ENCODE measurements at places on chromosomes 3 and 15. TPM values are rescaled to one million over a fixed set of nuclear protein-coding genes. Genes with fewer than 3 reads are reported as not detected.

GRCh38 chr3:42061713-42062380 is 29.3 kb upstream of the TRAK1 start:
- DNase-seq: no peak

The SAMMSON gene
- not detected for polyA plus RNA-seq

The PPM1L gene
- polyA plus RNA-seq: 8.9 TPM

DNA sequence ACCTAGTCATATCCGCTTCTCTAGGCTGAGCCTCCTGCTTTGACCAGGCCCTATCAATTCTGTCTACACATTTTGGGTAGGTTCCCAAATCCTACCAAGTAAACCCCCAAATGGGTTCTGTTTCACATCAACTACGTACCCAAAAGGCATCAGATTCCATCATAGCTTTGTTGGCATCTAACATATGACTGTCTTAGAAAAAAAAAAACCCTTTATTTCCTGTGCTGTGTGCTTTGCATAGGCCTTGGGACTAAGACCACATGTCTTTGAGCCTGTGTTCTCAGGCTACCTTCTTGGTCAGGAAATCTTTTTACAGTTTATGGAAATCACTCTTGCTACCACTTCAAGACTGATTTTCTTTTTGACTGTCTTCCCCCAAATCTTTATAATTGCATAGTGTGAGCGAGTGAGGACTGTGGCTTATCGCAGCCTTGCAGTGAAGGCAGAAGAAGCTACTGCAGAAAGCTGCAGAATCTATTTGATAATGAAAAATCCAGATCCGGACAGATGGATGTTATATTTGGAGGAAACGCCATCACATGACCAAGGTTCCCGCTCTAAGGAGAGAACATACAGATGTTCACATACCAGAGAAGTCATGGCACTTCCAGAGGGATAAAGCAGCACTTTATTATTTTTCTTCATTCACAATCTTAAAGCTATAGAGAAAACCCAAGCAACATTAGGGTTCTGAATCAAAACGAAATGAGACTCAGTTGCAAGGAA is 111.2 kb downstream of the EOMES start:
- no peak for DNase-seq

DNA sequence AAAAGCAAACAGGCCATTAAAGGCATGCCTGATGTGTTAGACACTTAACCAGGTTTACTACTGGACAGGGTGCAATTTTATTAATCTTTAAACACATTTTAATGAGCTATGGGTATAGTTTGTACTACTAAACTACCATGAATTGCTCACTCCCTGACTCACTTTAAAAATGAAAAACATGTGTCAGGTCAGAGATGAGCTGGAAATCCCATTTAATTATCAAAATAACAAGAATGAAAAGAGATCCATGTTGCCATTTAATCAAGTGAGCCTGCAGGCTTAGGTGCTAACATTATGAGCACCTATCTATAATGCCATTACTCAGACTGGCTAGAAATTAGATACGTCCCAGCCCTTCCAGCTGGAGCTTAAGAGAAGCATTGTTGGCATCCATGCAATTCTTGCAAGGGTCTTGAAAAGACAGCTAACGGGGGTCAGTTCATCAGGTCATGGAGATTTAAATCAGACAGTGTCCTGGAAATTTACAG is 224.4 kb downstream of the THRB start:
- DNase-seq: no peak

The MESP1 gene
- polyA plus RNA-seq: 1.0 TPM

GRCh38 chr3:55435491-55435890 is 51.6 kb downstream of the WNT5A start:
- no peak for DNase-seq

DNA sequence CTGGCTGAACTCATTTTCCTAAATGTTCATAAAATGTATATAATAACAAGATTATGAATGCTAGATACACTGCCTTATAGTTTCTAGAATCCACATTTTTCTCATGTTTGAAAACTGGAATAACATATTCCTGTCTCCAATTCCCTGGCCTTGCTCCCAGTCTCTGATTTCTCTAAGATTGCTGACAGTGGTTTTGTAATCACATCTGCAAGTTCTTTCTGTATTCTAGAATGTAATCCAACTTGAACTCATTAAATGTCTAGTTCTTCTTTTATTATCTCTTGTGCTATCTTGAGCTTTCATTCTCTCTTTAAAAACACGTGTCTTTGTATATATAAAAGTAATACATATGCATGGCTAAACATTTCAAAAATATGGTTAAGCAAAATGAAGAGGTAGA is 215.2 kb upstream of the ADAMTS9 start:
- no peak for DNase-seq

DNA sequence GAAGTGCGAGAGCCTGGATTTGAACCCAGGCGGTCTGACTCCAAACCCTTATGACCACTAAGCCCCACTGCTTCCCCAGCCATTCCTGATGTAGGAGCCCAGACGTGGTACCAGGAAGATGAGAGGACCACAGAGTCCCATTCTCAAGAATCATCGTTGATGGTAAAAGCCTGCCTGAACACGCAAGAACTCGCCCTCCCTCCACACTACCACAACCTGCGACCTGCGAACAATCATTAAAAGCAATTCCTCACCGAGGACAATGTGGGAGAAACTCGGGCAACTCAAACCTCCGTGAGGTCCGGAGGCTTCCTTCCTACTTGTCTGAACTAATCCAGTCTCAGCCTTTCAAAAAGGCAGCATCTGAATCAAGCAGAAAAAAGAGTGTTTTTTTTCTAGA is 10.3 kb downstream of the MAGI1 start:
- no peak for DNase-seq

DNA sequence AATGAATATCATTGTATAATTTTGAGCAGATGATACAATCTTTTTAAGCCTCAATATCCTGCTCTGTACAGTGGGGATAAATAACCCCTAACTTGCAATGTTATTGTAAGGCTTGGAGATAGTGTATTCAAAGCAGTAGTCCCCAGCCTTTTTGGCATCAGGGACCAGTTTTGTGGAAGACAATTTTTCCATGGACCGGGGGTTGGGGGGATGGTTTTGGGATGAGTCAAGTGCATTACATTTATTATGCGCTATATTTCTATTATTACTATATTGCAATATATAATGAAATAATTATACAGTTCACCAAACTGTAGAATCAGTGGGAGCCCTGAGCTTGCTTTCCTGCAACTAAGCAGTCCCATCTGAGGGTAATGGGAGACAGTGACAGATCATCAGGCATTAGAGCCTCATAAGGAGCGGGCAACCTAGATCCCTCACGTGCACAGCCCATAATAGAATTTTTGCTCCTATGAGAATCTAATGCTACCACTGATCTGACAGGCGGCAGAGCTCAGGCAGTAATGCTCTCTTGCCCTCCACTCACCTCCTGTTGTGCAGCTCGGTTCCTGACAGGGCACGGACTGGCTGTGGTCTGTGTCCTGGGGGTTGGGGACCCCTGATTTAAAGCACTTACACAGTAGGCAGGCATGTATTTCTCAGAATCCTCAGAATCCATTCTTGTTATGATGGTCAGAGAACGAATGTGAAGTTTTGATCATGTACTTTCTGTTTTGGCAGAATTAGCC is 102.2 kb downstream of the PTPRG start:
- DNase-seq: no peak

GRCh38 chr3:127226946-127227842 is 34.3 kb downstream of the PRR23E start:
- DNase-seq: no peak

The EMC7 gene
- polyA plus RNA-seq: 96.4 TPM

GRCh38 chr3:61439122-61439458 is 122.3 kb upstream of the PTPRG start:
- DNase-seq: no peak

- DNase-seq: no peak
Observed at GRCh38 chr3:143955113-143955512, 16.5 kb upstream of the DIPK2A start.

DNA sequence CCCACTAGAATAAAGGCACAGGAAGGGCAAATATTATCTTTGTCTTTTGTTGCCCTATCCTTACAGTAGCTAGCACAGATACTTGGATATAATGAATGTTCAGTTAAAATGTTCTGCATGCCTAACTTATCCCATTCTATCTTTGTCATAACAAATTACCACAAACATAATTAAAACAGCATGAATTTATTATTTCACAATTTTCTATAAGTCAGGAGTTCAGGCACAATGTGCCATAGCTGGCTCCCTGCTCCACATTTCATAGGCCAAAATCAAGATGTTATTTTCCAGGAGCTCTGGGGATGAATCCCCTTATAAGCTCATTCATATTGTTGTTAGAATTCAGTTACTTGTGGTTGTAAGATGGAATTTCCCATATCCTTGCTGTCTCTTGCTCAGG is 975.5 kb downstream of the IGSF11 start:
- no peak for DNase-seq

The SLC28A1 gene
- 6.4 TPM for polyA plus RNA-seq

DNA sequence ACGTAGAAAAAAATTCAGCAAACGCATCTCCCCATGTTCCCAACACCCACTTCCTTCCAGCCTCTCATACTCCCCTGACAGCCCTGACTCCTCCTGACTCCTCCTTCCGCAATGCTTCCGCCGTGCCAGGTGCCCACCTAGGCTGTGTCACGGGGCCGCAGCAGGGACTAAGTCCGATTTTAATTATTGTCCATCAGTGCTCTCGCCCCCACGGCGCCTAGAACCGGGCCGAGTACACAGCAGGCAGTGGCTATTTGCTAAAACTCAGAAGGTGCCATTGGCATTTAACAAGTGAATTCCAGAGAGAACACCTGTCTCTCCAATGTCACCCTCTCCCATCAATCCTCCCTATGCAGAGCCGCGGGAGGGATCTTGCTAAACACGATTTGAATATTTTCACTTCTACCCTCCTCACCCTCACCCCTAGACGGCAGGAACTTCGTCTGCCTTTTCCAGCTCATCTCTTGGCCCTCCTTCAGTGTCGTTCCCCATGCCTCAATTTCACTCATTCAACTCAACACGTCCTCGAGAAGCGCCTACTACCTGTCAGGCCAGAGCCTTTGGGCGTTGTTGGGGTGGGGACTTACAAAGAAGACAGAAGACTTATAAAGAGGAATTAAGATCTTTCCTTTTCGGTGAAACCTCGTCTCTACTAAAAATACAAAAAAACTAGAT is 11.5 kb upstream of the SHF start:
- no peak for DNase-seq

GRCh38 chr3:141240286-141240685 is 8.7 kb downstream of the PXYLP1 start:
- no peak for DNase-seq

The IGSF11 gene
- 4.9 TPM for polyA plus RNA-seq

GRCh38 chr3:71628522-71628921 is 45.0 kb upstream of the FOXP1 start:
- no peak for DNase-seq

DNA sequence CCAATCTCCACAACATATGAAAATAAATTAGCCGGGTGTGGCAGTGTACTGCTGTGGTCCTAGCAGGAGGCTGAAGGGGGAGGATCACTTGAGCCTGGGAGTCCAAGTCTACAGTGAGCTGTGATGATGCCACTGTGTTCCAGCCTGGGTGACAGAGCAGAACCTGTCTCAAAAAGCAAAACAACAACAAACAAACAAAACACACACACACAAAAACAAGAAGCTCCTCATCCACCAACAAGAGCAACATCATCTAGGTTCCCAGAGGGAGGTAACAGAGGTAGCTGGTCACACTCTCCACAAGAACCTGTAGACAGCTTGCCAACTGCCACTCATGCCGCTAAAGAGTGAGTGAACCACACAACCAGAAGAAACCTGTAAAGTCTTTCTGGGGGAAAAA is 34.8 kb downstream of the PTPN9 start:
- no peak for DNase-seq

The GABRR3 gene
- not detected for polyA plus RNA-seq

The PCSK6 gene
- polyA plus RNA-seq: 6.5 TPM

The GOLGA6L2 gene
- polyA plus RNA-seq: not detected

The SEMA7A gene
- 5.9 TPM for polyA plus RNA-seq

The CPA3 gene
- polyA plus RNA-seq: 0.55 TPM

DNA sequence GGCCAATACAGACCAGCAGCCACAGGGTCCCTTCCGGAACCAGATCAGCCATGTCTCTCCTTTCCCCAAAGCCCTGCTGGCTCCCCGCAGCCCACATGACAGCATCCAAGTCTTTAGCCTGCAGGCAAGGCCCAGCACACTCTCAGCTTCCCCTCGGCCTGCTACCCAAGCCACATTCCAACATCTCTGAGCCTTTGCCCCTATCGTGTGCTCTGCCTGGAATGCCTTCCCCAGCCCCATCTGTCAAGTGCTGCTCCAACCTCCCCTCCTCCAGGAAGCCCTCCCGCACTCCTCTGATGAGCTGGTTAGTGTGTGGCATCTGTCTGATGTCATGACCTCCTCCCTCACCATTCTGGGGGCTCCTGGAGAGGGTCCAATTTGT is 8.5 kb downstream of the PLXND1 start:
- DNase-seq: no peak
